ENCODE measurements at places on chromosomes 7 and 10.

- DNase-seq: peak; percentile 35
These were observed 255.1 kb upstream of the MKLN1 start for GRCh38 chr7:131072505-131073091.

DNA sequence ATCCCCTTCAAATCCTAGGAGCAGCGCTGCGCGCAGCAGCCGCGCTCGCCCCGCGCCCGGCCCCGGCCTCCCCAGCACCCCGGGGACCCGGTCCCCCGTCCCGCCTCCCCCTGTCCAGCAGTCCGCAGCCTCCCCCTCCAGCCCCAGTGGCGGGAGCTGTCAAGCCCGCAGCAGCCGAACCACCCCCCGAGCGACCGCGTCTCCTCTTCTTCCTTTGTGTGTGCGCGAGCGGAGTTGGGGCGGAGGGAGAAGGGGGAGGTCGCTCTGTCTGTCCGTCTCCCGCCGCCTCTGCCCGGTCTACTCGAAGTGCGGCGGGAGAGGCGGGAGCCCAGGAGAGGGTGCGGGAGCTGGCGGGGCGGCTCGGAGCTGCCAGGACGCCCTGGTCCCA lies 375 bp upstream of the CHN2 start:
- DNase-seq: no peak

DNA sequence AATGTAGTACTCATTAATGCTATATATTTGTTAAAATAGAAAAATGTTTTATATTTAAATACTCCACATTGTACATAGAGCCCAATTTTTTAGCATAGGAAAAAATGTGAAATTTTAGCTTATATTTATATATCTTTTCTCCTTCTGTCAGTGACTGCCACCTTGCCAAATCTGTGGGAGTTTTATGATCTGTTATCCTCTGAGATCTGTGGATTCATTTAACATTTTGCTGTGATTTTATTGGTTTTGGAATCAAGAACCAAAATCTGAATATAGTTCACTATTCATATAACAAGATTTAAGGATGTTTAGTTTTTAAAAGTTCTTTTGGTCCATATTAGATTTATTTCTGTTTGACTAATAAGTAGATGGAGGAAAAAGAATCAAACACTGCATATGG lies 127.9 kb downstream of the PPP1R9A start:
- no peak for DNase-seq

GRCh38 chr7:75950111-75950681 lies 35.2 kb downstream of the POR start:
- no peak for DNase-seq

- DNase-seq: peak; percentile 52
These were observed 173.4 kb downstream of the RNF216 start for GRCh38 chr7:5607951-5608656.

- DNase-seq: no peak
These were observed 49.3 kb upstream of the PARD3 start for GRCh38 chr10:34864149-34865067.

DNA sequence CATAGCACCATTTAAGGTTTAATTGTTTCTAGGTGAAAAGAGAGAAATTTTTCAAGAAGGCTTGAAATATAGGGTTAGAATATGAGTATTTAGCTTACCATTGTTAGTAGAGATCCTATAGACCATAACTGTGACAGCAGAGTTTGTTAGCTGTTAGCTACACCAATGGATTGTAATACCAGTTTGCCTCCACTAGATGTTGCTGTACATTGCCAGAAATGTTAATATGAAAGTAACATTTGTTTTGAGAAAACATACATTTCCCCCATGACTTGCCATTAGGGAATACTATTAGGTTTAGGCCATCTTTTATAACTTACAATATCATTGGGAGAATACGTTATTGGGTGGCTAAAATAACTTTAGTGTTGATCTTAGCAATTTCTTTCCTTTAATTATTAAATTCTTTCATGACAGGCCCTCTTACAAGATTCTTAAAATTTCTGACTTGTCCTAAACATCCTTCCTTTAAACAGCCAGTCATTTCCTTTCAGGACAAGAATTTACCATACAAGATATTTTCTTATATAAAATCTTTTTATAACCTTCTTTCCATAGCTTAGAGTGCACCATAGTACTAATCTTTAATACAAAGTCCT lies 39.5 kb downstream of the ZNF117 start:
- peak; percentile 70 for DNase-seq

- DNase-seq: no peak
These were observed 173.6 kb downstream of the KIAA1217 start for GRCh38 chr10:24382596-24382978.

DNA sequence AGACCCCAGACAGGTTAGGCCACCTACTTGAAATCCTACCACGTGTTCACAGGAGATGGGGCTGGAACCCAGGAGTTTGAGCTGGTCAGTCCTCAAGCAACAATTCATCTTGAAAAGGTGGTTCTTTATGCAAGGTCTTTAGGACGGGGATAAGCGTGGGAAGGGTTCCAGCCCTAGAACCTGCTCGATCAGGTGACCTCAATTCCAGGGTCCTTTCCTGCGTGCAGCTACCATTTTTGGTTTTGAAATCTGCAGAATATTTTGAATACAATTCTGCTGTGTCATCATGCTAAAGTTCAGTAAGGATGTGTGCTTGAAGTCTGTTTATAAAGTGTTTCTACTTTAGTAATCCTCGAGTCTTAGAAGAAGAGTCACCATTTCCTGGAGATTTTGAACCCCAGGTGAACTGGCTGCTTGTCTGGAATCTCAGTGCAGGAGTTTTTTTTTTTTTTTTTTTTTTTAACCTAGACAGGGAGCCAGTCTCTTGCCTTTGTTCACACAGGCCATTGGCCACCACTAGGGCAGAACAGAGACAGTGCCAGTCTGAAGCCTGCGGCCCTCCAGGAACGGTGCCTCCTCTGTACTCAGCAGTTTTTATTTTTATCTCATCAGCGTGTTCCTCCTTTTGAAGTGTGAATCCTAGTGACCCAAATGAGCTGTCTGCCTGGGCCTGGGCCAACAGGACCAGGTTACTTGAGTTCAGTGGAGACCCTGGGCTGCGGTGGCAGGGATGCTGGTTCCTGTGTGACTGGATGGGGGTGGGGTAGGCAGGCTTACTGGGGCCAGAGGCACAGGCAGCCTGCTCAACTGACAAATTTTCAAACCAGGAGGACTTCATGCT lies 54.6 kb downstream of the EEPD1 start:
- peak; percentile 41 for DNase-seq

- no peak for DNase-seq
These were observed 116.7 kb upstream of the ZMIZ1 start for GRCh38 chr10:78952030-78952429.

DNA sequence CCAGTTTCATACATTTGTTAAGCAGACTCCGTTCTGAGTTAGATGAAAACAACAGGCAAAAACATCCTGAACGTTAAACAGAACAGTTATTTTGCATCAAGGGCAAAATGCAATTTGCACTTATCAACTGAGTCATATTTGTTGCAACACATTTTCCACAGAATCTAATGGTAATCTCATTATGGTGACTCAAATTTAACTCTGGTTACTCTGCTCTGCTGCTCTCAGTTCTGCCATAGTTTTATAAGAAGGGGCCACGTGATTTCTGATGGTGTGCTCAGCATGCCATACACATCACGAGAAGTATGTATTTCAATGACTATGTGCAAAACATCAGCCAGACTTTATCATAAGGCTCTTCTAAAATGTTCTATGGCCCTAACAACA lies 148.8 kb downstream of the CHCHD3 start:
- peak; percentile 85 for DNase-seq

DNA sequence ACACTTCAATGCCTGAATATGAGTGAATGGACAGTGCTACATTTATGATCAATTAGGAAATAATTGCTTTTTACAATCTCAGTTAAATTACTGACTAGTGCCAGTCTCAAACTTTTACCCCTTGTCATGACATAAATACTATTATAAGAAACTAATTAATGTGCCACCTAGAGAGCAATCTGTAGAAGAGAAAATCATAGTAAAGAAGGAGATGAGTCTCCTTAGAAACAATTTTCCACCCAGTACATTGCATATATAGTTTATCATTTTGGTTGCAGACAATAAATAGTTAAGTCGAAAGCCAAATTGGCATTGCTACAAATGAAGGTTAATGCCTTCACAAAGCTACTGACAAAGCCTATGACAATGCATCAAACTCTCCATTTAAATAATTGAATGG lies 68.6 kb downstream of the SLC13A1 start:
- DNase-seq: no peak

GRCh38 chr10:115606741-115607140 lies 513.6 kb downstream of the ATRNL1 start:
- DNase-seq: no peak

GRCh38 chr10:69826789-69827554 lies 25.3 kb downstream of the COL13A1 start:
- no peak for DNase-seq

GRCh38 chr10:124329362-124329761 lies 89.4 kb downstream of the OAT start:
- DNase-seq: no peak

GRCh38 chr7:7263297-7264230 lies 81.2 kb downstream of the C1GALT1 start:
- no peak for DNase-seq

DNA sequence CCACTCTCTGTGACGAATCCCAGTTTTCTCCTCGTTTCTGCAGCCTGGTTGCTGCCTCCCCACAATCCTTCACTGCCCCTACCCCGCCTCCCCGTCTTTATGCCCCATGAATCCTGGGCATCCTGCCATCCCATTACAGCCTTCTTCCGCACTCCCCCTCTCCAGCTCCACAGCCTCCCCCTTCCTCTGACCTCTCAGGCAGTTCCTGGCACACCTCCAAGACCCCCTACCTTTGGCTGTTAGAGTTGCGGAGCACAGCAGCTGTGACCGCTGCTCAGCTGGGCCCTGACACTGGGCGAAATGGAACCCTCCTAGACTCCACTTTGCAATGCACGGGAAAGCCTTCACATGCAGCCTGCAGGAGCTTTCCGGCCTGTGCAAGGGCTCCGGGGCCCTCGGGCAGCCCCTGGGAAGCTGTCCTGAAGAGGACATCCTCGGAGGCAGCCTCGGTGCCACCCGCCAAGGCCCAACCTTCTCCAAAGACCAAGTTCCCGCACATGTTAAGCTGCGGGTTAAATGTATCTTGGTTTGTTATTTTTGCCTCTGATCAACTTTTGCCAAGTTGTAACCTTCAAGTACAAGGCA lies 400.7 kb upstream of the MKI67 start:
- no peak for DNase-seq

GRCh38 chr10:84039957-84040356 lies 99.4 kb upstream of the GHITM start:
- DNase-seq: no peak

GRCh38 chr10:124650820-124651401 lies 93.3 kb downstream of the FAM53B start:
- peak; percentile 60 for DNase-seq

GRCh38 chr10:104268405-104268712 lies 625 bp upstream of the GSTO2 start:
- DNase-seq: peak; percentile 46

DNA sequence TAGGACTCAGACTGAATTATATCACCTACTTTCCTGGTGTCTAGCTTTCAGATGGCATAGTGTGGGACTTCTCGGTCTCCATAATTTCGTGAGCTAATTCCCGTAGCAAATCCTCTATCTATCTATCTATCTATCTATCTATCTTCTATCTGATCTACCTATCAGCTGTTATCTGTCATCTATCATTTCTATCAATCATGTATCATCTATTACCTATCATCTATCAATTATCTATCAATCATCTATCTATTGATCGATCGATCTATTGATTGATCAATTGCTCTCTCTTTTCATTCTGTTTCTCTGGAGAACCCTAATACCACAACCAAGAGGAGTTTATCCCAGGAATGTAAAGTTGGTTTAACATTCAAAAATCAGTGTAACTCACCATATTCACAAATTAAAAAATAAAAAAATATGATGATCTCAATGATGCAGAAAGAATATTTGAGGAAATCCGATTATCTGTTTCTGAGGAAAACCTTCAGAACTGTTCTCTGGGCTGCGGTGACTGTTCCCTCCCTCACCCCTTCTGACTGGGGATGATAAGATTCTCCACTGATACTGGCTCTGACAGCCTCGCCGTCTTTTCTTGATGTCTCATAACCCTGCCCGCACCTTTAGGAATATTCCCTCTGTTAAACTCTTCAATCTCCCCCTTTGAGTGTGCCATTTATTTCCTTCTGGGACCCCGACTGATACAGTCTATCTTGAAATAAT lies 147.7 kb downstream of the ACTR3B start:
- DNase-seq: no peak

- DNase-seq: no peak
These were observed 68.5 kb upstream of the SVIL start for GRCh38 chr10:29703271-29703670.

- DNase-seq: no peak
These were observed 683.1 kb upstream of the SORCS1 start for GRCh38 chr10:107847620-107848019.

DNA sequence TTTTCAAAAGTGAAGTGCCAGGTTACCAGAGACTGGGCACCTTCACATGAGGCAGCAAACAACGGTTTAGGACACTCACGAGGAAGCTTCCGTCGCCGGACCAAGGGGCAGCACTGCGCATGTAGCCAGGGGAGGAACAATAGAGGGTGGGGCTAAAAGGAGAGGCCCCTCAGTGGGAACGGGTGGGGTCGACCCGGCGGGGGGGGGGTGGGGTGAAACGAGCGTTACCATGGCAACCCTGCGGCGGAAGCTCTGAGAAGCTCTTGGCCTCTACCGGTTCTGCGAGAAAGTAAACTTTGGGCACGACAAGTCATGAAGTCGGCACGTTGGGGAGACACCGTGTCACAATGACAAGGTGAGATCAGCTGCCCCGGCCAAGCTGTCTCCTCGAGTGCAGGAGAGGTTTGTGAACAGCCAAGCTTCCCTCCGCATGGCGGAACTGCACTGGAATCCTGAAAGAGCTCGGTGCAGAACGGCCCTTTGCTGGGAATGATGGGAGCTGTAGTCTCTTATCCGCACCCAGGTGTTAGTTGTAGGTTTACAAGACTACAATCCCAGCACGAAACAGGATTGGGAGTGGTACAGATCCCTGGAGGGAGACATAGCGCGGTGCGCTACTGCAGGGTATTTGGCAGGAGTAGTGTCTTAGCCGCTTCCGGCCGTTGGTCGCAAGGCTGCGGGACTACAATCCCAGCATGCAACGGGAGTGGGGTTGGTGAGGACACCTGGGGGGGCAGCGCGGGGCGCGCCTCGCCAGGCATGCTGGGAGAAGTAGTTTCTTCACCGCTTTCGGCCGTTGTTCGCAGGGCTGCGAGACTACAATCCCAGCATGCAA lies 72.8 kb upstream of the ZNF722 start:
- DNase-seq: peak; percentile 99

DNA sequence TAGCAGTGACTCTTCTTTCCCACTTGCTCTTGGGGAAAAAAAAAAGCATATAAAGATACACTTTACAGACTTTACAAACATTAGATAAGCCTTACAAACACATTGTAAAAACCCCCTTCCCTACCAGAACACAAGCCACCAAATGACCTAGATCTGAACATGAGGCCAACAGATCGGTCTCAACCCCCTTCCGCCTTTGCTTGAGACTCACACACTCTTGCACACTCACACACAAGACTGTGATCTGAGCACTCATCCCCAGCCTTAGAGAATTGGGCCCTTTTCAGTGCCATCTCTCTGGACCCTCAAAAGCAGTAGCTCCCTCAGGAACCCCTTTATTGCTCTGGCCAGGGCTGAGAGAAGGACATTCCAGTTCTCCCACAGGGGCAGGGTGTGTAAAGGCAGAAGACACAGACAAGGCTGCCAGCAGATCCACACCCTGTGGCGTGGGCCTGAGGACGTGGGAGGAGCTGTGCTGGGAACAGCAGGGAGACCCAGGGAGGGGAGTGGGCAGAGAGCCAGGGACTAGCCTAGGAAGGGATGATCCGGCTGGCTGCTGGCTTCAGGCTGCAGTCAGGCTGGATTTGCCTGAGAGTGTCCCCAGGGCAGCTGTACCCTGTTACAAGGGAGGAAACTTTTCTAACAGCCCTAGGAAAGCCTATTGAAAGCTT lies 206.7 kb downstream of the KIAA1217 start:
- no peak for DNase-seq
